ENCODE measurements at places on chromosomes 7 and 10. TPM values are rescaled to one million over a fixed set of nuclear protein-coding genes. Genes with fewer than 3 reads are reported as not detected.
A peak's percentile ranks its signal among the peaks of the same experiment; 100 is the strongest.

DNA sequence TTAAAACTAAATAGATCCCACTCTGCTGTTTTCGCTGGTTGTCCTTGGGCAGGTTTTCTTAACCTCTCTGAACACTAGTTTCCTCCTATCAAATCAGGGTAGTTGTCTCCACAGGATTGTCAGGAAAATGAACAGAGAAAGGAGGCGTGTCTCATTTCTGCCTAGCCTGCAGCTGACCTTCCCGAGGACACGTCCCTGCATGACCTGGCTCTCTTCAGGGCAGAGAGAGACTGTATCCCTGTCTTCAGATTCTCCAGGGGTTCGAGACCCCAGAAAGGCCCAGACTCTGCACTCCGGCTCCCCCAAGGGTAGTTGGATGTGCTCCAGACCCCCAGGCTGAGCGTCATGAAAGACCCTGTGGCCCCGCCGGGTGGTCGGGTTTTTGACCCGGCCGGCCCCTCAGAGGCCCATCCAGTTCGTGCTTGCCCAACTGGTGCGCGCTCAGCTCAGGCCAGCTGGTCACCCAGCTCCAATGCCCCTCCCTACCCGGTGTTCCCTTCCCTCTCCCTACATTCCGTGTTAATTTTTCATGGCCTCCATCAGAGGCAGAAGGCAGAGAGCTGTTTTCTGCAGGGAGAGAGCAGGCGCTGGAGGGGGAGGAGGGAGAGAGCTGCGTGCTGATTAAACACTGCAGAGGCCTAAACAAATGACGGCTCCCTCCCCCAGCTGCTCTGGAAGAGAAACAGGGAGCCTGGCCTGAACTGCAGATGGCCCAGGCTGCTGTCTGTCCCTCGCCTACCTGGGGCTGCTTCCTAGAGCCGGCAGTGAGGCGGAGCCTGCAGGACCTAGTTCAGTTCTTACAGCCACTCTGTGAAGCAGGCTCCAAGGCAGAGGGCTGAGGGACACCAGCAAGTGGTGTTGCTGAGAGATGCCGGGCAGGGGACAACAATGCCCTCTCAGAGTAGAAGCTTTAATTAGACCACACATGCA lies 86.2 kb upstream of the PPIF start:
- H3K4me1 ChIP-seq: peaks cover 27% of the 10 kb centered on the region
- no peaks in the 10 kb centered on the region for H3K36me3 ChIP-seq
- no peak overlapping the region for H3K27ac ChIP-seq

GRCh38 chr7:101882595-101883564 lies 65.5 kb downstream of the CUX1 start:
- H3K4me3 ChIP-seq: no peak overlapping the region
- DNase-seq: no peak
- H3K27ac ChIP-seq: no peak overlapping the region
- no peaks in the 10 kb centered on the region for H3K27me3 ChIP-seq

- H3K4me3 ChIP-seq: no peak overlapping the region
- H3K4me1 ChIP-seq: peaks cover 19% of the 10 kb centered on the region
- no peak overlapping the region for H3K27ac ChIP-seq
- peaks cover 16% of the 10 kb centered on the region for H3K27me3 ChIP-seq
These were observed 23.7 kb upstream of the CDH23 start for GRCh38 chr10:71372882-71373495.

The CFTR gene
- not detected for total RNA-seq

- H3K4me3 ChIP-seq: no peak overlapping the region
- H3K36me3 ChIP-seq: no peaks in the 10 kb centered on the region
- no peaks in the 10 kb centered on the region for H3K4me1 ChIP-seq
- H3K27me3 ChIP-seq: peaks cover 2% of the 10 kb centered on the region
- no peak for DNase-seq
These were observed 34.2 kb upstream of the IGFBP3 start for GRCh38 chr7:45955286-45955685.

The PANK1 gene
- 6.4 TPM for total RNA-seq

DNA sequence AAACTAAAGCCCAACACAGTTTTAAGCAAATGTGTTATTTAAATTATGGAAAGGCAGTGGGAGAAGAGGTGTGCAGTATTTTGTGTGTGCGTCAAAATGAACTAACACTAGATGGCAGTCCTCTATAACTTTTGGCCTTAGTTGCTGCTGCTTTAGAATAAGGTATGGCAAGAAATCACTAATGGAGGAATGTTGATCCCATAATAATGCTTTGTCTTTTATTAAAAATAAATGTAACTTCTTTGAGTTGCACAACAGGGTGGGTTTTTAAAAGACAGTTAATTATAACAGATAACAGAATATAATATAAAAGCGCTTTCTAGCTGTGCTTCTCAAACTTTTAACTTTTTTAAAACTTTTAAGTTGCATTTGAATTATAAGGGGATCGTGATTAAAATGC lies 56.4 kb downstream of the BBS9 start:
- peaks cover 5% of the 10 kb centered on the region for H3K4me1 ChIP-seq
- no peaks in the 10 kb centered on the region for H3K27me3 ChIP-seq
- no peaks in the 10 kb centered on the region for H3K36me3 ChIP-seq
- H3K27ac ChIP-seq: no peak overlapping the region
- H3K4me3 ChIP-seq: no peak overlapping the region

DNA sequence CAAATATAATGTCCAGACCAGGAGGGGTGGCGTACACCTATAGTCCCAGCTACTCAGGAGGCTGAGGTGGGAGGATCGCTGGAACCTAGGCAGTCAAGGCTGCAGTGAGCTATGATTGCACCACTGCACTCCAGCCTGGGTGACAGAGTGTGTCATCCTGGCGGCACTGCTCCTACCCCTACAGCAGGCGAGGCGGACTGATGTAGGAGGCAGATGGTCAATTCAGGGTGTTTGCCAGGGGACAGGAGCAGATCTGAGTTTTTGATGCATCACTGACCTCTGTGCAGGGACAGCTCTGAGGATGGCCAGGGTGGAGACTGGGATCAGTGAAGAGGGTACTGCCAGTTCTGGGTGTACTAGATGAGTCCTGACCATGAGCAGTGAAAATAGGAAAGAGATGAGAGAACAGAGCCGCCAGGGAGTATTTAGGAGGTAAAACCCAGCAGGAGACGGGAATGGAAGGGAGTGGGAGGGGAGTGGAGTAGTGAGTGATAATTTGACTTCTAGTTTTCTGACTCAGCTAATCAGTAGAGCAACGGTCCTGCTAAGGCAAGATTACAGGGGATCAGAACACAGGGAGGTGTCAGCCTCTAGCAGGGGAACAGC lies 75.3 kb downstream of the HIP1 start:
- H3K27ac ChIP-seq: no peak overlapping the region
- no peaks in the 10 kb centered on the region for H3K36me3 ChIP-seq
- no peaks in the 10 kb centered on the region for H3K4me1 ChIP-seq
- H3K27me3 ChIP-seq: no peaks in the 10 kb centered on the region

The C10orf53 gene
- not detected for total RNA-seq

- no peaks in the 10 kb centered on the region for H3K36me3 ChIP-seq
- H3K4me1 ChIP-seq: peaks cover 12% of the 10 kb centered on the region
- H3K27ac ChIP-seq: no peak overlapping the region
- no peaks in the 10 kb centered on the region for H3K27me3 ChIP-seq
- DNase-seq: no peak
These were observed 64.6 kb downstream of the FAM185A start for GRCh38 chr7:102813191-102814024.

- H3K36me3 ChIP-seq: no peaks in the 10 kb centered on the region
- DNase-seq: no peak
- H3K27me3 ChIP-seq: peaks cover 3% of the 10 kb centered on the region
- H3K4me1 ChIP-seq: no peaks in the 10 kb centered on the region
- H3K4me3 ChIP-seq: no peak overlapping the region
- no peak overlapping the region for H3K27ac ChIP-seq
These were observed 176.2 kb downstream of the GNAT3 start for GRCh38 chr7:80335511-80336231.

The MNX1 gene
- not detected for total RNA-seq

GRCh38 chr10:78664929-78665553 lies 403.7 kb upstream of the ZMIZ1 start:
- DNase-seq: peak; percentile 46
- no peak overlapping the region for H3K4me3 ChIP-seq
- no peak overlapping the region for H3K27ac ChIP-seq
- peaks cover 29% of the 10 kb centered on the region for H3K27me3 ChIP-seq

- H3K27me3 ChIP-seq: peaks cover 13% of the 10 kb centered on the region
- H3K4me3 ChIP-seq: peak overlapping the region; percentile 98
- peak; percentile 23 for DNase-seq
These were observed 620 bp downstream of the BET1 start for GRCh38 chr7:94003446-94004023.

All from activated CD8-positive, alpha-beta T cell treated with anti-CD3 and anti-CD28 coated beads, Interleukin-2, amount 10 ng/mL, durations not matched to agents 7 days and 5 days (primary cell).